ENCODE measurements at places on chromosomes 16 and 17.

DNA sequence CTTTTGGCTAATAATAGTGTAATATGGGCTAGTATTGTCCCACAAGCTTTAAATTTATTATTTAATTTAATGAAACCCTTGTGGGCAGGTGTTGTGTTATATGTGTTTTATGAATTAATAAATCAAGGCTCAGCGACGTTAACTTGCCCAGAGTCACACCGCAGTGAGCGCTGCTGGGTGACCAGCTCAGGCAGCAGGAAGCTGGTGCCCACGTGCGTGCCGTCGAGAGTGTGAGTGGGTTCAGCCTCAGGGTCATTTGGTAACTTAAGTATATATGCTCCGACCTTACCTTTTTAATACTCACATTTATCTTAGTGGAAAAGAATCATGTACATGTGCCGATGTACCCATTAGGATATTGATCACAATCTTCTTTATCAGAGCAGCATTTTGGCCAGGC lies 137.4 kb upstream of the CHMP6 start:
- DNase-seq = no peak

GRCh38 chr17:44269535-44270240 lies 1.8 kb upstream of the SLC4A1 start:
- DNase-seq = peak; percentile 59

- DNase-seq = no peak
Measured at GRCh38 chr17:28900986-28901726, 1.7 kb downstream of the DHRS13 start.

GRCh38 chr16:648071-648780 lies 939 bp upstream of the WDR90 start:
- DNase-seq = no peak

DNA sequence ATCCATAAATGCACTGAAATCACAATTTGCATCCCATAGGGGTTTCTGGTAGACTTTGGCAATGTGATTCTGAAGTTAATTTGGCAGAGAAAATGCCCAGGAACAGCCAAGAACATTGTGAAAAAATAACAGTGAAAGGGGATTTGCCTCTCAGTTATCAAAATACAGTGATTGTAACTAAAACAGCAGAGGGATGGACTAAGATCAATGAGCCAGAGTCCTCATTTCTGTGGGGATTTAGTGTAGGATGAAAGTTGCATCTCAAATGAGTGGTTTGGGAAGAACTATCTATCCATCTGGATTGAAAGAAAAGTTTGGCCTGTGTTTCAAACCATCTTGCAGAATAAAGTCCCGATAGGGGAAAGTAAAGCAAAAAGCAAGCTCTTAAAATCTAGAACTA lies 28.1 kb downstream of the MYBBP1A start:
- no peak for DNase-seq

- no peak for DNase-seq
Measured at GRCh38 chr17:37399265-37399803, 7.3 kb downstream of the ACACA start.

DNA sequence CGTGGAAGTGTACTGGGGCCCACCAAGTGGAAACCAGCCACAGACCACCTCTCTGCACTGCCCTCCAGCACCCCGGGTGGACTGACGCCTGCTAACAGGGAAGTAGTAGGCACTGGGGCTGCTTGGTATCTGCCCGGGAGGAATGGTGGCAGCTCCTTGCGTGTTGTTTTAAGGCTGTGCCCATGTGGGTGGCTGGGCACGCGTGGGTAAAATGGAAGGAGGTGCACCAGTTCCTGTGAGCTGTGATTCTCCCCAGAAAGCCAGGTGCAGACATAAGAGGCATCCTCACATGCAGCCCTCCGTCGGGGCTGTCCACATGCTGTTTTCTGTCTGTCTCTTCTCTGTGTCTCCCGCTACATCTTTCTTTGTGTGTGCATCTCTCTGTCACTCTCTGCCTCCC lies 122.3 kb downstream of the ENGASE start:
- DNase-seq = peak; percentile 8

DNA sequence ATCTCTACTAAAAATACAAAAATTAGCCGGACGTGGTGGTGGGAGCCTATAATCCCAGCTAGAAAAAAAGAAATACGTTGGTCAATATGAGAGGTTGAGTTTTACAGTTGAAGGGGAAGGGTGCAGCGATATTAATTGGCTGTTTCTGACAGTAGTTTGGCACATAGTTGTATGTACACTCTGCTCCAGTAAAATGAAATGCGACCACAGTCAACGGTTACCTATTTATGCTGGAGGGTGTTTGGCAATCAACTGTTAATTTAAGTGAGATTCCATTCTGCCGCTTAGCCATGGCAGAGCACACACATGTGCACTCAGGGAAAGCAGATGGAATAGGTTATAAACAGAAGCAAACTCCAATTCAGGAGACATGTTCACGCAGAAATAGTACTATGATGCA lies 9.3 kb upstream of the ZNF594 start:
- DNase-seq = no peak

GRCh38 chr16:82524976-82525375 lies 101.8 kb upstream of the CDH13 start:
- no peak for DNase-seq

DNA sequence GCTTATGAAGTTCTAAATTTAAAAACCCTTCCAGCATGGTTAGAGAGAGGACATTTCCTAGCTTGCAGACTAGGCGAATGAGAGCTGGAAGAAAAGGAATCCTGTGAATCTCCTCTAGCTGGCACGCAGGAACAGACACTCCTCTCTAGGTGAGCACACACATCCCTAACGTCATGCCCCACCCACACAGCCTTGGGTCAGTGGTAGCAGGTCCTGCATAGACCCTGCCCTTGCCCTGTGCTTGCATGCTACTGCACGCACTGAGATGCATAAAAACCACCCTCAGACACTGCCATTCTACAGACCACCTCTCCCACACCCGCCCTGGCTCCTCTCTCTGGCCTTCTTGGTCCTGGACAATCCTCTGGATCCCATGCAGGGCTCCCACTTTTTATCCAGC lies 23.5 kb downstream of the CES1 start:
- DNase-seq = no peak

DNA sequence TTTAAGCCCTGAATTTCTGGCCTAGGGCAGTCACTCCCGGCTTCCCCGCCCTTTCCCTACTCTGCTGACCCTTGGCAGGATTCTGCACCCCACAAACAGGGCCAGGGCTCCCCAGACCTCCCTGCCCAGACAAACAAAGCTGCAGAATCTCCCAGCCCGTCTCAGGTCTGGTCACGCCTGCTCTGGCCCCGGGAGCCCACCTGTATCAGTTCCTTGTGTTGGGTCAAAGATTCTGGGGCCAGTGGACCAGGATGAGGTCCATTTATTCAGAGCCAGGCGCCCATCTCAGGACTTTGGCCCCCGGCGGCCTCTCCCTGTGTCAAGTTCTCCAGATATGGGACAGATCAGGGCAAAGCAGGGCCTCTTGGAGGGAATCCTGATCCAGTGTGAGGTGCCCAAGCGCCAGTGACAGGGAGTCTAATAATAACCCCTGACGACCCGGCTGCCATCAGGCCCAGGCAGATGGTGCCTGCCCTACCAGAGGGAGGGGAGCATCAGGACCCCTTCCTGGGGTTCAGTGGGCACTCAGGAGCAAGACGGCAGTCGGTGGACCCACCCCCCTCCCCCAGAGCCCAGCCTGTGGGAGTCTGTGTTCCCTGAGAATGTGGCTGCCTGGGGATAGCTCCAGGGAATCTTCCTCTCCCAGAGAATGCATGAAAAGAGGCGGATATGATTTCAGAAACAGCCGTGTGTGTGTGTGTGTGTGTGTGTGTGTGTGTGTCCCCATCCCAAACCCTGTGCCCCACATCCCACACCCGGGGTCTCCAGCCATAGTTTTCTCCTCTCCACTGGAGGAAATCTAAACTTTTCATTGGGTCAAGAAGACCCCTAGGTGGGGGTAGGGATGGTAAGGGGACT lies 1.3 kb downstream of the TTYH2 start:
- DNase-seq = peak; percentile 75

DNA sequence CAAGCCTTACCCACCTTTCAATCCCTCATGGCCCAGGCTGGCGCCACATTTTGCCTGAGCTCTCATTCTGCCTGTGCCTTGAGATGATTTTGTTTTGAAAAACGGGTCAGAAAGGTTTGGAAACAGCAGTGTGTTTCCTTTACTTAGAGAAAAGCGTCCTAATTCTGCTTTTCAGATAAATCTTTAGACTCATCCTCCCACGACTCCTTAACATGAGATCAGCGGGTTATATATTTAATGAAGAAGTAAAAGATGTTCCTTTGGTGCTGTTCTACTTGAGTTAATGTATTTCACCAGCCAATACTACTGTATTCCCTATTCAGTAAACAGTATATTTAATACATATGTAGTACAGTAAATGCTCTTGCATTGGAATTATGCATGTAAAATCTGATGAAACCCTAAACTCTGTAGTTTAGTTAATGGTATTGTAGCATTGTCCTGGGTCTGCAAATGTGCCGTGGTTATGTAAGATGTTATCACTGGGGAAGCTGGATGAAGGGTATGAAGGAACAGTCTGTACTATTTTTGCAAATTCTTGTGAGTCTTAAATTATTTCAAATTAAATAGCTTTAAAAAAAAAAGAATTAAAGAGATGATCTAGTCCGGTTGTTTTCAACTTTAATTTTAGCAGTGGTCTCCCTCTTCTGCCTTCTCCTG lies 199.4 kb upstream of the CACNG5 start:
- no peak for DNase-seq

GRCh38 chr17:4502466-4503154 lies 3.9 kb downstream of the SPNS2 start:
- DNase-seq = peak; percentile 48

DNA sequence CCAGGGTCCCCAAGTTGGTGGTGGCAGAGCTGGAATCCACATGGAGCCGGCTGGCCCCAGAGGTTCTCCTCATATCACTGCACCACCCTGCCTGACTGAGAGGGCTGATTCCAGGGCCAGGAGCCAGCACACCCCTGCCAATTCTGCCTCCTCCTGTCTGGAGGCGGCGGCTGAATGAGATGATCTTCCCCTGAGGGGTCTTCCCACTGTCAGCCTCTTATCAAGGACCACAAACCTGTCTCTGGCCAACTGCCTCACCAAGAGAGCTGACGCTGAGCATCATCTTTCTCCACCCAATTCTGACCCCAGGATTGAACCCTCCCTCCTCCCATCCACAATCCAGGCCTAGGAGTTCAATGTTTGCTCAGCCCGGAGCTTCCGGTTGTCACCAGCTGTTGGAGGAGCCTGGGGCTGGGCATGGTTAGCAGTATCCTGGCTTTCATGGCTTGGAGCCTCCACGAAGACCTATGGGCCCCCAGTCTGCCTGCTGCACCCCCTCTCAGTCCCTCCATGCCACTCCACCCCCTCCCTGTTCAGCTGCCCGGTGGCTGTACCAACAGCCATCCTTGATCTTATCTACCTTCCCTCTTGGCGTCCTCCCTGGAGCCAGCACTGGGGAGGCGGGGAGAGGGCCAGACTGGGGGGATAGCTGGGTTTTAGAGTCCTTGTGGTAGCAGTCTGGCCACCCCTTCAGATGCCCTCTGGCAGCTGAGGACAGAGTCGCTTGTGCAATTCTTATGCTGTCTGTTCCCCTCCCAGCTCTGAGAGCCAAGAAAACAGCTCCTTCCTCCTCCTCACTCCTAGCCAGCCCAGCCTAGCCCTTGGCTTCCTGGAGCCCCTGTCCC lies 25.6 kb downstream of the ABCC3 start:
- no peak for DNase-seq

GRCh38 chr17:13222975-13223374 lies 205.1 kb upstream of the ELAC2 start:
- DNase-seq = no peak

DNA sequence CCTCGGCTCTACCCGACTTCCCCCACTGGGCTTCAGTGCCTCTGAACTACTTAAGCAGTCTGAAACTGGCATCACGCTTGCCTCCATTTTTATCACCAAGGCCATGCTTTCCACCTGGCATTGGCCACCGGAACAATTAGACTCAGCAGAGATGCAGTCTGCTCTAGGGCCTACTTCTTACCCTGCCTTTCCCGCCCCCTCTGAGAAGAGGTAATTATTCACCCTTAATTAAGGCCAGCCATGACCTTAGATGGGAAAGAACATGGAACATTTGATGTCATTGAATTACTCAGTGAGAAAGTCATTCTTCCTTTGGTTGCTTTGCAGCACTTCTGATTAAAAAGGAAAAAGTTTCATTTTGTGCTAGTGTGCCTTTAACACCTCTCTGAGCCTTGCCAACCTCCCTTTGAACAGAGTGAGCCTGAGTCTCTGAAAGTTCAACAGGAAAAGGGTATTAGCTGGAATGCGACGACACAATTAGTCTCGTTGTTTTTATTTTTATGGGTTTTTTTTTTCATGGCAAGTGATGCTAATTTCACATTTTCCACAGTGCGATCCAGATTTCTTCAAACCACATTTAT lies 60.9 kb upstream of the TNRC6A start:
- no peak for DNase-seq

- DNase-seq = peak; percentile 85
Measured at GRCh38 chr17:20063665-20064648, 54.8 kb downstream of the SPECC1 start.

GRCh38 chr17:73690676-73691075 lies 46.4 kb upstream of the SDK2 start:
- DNase-seq = no peak
